ENCODE measurements at places on chromosomes 5 and 9. TPM values are rescaled to one million over a fixed set of nuclear protein-coding genes. Genes with fewer than 3 reads are reported as not detected.
A peak's percentile ranks its signal among the peaks of the same experiment; 100 is the strongest.

Gene PRUNE2
- total RNA-seq, result not detected

Gene KIF4B
- not detected for total RNA-seq

Gene MEIKIN
- not detected for total RNA-seq

Gene KIAA1958
- total RNA-seq, result 5.5 TPM

Gene HAVCR2
- 92.2 TPM for total RNA-seq

Gene MELK
- 1.5 TPM for total RNA-seq

Gene PFN3
- total RNA-seq, result not detected

Gene SNCAIP
- total RNA-seq, result not detected

Gene PAX5
- 2.1 TPM for total RNA-seq

Gene NXNL2
- total RNA-seq, result not detected

Gene FCN2
- not detected for total RNA-seq

Gene PCDHGA6
- total RNA-seq, result 0.75 TPM

DNA sequence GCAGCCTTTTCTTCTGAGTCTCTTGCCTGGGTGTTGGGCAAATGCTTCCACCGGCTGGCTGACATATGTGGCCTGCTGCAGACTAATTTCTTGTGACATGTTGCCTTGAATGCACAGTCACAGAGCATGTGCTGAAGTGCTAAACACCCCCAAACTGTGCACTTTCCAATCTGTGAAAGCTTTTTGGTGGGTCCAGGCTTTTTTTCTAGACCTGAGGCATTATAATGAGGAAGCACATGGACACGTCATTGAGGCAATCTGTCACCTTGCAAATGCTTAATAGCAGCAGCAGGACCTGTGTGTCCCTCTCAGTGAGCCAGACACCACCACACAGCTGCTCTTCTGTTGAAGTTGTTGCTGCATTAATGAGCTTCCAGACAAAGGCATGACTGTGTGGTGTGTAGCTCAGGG lies 274.7 kb downstream of the ELAVL2 start:
- H3K4me3 ChIP-seq, result no peak overlapping the region
- no peaks in the 10 kb centered on the region for H3K27me3 ChIP-seq
- no peaks in the 10 kb centered on the region for H3K36me3 ChIP-seq
- no peak overlapping the region for H3K27ac ChIP-seq
- DNase-seq, result no peak

DNA sequence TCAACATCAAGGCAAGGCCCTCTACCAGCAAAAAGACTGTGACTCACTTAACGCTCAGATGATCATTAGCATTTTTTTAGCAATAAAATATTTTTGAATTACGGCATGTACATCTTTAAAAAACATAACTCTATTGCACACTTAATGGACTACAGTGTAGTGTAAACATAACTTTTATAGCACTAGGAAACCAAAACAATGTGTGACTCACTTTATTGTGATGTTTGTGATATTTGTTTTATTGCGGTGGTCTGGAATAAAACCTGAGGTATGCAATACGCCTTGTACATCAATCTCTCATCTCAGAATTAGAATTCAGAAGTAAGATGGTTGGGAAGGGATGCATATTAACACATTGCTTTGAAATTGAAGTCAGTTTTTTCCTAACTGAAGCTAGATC lies 106.9 kb upstream of the PTCH1 start:
- H3K27ac ChIP-seq, result no peak overlapping the region
- no peak for DNase-seq
- H3K27me3 ChIP-seq, result no peaks in the 10 kb centered on the region
- peaks cover 11% of the 10 kb centered on the region for H3K4me1 ChIP-seq
- H3K4me3 ChIP-seq, result no peak overlapping the region
- H3K36me3 ChIP-seq, result no peaks in the 10 kb centered on the region

GRCh38 chr9:89605465-89606048 lies 745 bp downstream of the GADD45G start:
- no peak overlapping the region for H3K27ac ChIP-seq
- peaks cover 16% of the 10 kb centered on the region for H3K27me3 ChIP-seq
- H3K4me3 ChIP-seq, result peak overlapping the region; percentile 48
- peak; percentile 45 for DNase-seq

DNA sequence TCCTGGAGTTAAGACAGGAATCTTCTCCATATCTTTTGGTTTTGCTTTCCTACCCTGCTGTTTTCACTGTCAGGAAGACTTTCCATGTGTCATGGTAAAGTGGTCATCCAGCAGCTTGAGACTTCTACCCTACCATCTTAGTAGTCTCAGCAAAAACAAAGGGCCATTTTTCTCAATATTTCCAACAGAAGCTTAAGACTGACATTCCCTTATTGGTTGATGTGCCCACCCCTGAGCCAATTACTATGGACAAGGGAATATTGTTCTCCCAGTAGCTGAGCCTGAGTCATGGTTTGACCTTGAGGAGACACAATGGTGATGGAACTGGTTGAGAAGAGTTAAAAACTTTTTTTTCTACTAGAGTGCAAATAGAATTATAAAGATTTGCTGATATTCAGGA lies 105.6 kb downstream of the CSNK1G3 start:
- H3K4me1 ChIP-seq, result no peaks in the 10 kb centered on the region
- no peak overlapping the region for H3K4me3 ChIP-seq
- H3K27me3 ChIP-seq, result no peaks in the 10 kb centered on the region
- H3K36me3 ChIP-seq, result peaks cover 19% of the 10 kb centered on the region
- H3K27ac ChIP-seq, result no peak overlapping the region
- no peak for DNase-seq

DNA sequence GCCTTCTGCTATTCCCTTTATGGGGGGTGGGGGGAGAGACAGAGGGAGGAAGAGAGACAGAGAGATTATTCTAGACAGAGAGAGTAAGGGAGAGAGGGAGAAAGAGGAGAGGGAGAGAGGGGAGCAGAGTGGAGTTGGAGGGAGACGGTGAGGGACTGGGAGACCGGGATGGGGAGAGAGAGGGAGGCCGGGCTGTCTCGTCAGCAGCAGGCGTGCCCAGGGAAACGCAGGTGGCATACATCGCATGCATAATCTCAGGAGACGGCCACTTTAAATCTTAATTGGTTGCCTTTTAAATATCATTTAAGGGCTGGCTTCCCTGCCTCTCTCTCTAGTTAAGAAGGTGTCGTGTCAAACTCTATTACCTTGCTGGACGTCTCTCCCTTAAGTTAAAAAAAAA lies 8.4 kb downstream of the IRX4 start:
- no peak overlapping the region for H3K27ac ChIP-seq
- H3K36me3 ChIP-seq, result no peaks in the 10 kb centered on the region
- DNase-seq, result no peak
- no peak overlapping the region for H3K4me3 ChIP-seq
- peaks cover 23% of the 10 kb centered on the region for H3K27me3 ChIP-seq
- no peaks in the 10 kb centered on the region for H3K4me1 ChIP-seq

- H3K4me1 ChIP-seq, result no peaks in the 10 kb centered on the region
- no peak overlapping the region for H3K27ac ChIP-seq
- no peak for DNase-seq
- H3K27me3 ChIP-seq, result no peaks in the 10 kb centered on the region
- no peak overlapping the region for H3K4me3 ChIP-seq
Measured at GRCh38 chr9:4196886-4197285, 103.0 kb downstream of the GLIS3 start.

GRCh38 chr9:17614903-17615302 lies 36.0 kb downstream of the SH3GL2 start:
- no peaks in the 10 kb centered on the region for H3K4me1 ChIP-seq
- H3K4me3 ChIP-seq, result no peak overlapping the region

GRCh38 chr5:14229181-14229580 lies 86.0 kb downstream of the TRIO start:
- H3K4me3 ChIP-seq, result no peak overlapping the region
- no peaks in the 10 kb centered on the region for H3K4me1 ChIP-seq
- no peaks in the 10 kb centered on the region for H3K27me3 ChIP-seq
- H3K27ac ChIP-seq, result no peak overlapping the region

DNA sequence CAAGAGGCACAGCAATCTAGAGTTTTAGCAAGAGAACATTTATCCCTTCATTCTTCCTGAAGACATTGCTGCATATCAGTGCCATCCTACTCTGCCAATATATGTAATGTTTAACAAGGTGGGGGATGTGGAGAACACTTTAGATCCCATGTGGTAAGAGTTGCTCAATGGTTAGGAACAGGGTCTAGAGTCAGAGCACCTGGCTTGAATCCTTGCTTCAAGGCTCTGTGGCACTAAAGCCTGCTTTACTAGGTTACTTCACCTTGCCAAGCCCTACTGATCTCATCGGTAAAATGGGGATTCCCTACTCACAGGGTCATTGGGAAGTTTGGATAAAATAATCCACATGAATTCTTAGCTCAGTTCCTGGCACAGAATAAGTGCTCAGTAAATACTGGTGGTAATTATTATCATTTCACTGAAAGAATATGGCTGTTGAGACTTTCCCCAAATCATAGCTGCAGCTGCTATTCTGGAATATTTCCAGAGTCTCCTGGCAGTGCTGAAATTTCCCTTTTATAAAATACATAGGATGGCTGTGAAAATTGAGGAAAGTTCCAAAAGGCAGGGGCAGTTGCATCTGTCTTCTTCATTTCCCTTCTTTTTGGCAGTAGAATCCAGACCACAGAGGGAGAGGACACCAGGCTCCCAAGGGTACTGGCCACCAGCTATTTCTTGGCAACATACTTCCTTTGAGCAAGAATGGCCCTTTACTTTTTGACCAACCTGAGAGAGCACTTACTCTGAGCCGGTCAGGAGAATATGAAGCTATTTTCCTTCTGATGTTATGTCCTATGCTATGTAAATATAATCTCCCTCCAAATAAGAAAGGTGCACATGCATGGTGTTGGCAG lies 142.8 kb downstream of the PALM2AKAP2 start:
- no peaks in the 10 kb centered on the region for H3K27me3 ChIP-seq
- peaks cover 7% of the 10 kb centered on the region for H3K4me1 ChIP-seq
- H3K27ac ChIP-seq, result no peak overlapping the region
- no peak for DNase-seq
- H3K4me3 ChIP-seq, result no peak overlapping the region

GRCh38 chr9:122016744-122017143 lies 76.4 kb downstream of the TTLL11 start:
- H3K27ac ChIP-seq, result no peak overlapping the region
- H3K4me3 ChIP-seq, result no peak overlapping the region
- no peaks in the 10 kb centered on the region for H3K27me3 ChIP-seq
- no peaks in the 10 kb centered on the region for H3K4me1 ChIP-seq
- H3K36me3 ChIP-seq, result no peaks in the 10 kb centered on the region

DNA sequence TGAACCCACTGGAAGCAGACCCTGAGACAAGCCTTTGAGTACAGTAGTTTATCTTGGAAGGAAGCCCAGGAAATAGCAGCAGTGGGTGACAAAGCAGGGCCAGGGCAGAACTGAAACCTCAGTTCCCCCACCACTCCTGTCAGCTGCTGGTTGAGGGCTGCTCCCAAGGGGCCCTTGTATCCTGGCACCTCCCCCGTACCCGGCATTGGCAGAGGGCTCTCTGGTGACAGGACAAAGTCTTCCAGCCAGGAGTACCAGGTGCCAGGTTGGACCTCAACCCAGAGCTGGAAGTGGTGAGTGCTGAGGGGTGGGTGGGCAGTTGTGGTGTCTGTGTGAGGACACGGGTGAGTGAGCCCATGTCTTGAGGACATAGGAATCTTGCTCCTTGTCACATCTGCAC lies 123.3 kb downstream of the PHF2 start:
- H3K4me3 ChIP-seq, result no peak overlapping the region
- H3K27ac ChIP-seq, result no peak overlapping the region
- H3K4me1 ChIP-seq, result no peaks in the 10 kb centered on the region
- H3K27me3 ChIP-seq, result no peaks in the 10 kb centered on the region
- DNase-seq, result no peak

- H3K27ac ChIP-seq, result no peak overlapping the region
- H3K4me3 ChIP-seq, result no peak overlapping the region
- no peaks in the 10 kb centered on the region for H3K4me1 ChIP-seq
- H3K36me3 ChIP-seq, result no peaks in the 10 kb centered on the region
Measured at GRCh38 chr9:89786655-89787054, 181.8 kb downstream of the GADD45G start.

DNA sequence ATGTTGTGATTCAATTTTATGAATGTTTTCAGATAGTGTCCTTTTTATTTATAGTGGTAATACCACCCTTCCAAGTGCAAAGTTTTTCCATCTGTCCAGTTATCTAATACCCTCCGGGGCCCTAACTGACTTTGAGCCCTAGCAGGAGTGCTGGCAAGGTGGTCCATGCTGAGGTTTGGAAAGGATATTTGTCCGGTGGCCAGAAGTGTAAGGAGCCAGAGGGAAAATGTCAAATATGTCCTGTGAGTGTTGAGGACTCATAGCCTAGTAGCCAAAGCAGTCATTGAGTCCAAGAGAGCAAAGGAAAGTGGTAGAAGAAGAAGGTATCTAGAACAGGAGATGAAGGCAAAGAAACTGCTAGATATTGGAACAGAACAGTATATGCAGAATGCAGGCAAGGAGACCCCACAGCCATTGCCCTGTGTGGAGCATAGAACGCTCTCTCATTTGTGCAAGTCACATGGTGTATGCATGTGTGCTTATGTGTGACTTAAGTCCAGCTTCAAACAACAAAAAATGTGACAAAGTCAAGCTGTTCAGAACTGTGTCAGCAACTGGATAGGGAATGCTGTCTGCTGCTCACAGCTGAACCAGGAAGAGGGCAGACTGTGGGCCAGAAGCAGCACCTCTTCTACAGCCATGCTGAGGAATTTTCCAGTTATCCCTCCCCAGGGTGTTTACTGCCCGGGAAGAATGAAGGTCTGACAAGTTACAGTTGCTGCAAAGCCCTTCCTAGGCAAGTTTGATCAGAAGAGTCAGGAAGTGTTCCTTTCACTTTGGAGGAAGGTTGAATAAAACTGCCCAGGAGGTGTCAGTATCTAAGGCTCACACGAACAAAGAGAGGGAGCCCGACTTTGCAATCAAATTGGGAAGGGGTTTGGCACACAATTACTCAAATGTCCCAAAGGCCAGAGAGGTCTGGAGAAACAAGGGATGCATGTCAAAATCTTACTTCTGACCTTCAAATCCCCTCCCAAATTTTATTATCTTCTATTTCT lies 463.3 kb upstream of the DMAC1 start:
- H3K27me3 ChIP-seq, result no peaks in the 10 kb centered on the region
- H3K36me3 ChIP-seq, result no peaks in the 10 kb centered on the region
- no peak for DNase-seq
- no peak overlapping the region for H3K27ac ChIP-seq

- no peak overlapping the region for H3K4me3 ChIP-seq
- DNase-seq, result no peak
- H3K4me1 ChIP-seq, result no peaks in the 10 kb centered on the region
- no peaks in the 10 kb centered on the region for H3K36me3 ChIP-seq
- no peaks in the 10 kb centered on the region for H3K27me3 ChIP-seq
- no peak overlapping the region for H3K27ac ChIP-seq
Measured at GRCh38 chr5:34748431-34748830, 90.5 kb upstream of the TTC23L start.

DNA sequence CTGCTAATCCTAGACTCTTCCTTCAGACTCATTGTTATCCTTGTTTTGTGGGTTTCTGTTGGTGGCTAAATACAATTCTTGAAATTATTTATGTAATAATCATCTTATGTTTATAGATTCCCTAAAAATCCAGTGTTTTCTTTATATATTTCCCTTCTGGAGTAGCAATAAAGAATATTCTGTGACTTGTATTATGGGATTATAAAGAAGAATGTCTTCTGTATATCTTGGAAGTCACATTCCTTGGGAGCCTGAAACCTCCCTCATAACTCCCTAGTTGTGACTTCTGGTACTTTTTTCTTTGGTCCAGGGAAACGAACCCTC lies 356.1 kb downstream of the TMEM167A start:
- no peaks in the 10 kb centered on the region for H3K27me3 ChIP-seq
- H3K36me3 ChIP-seq, result no peaks in the 10 kb centered on the region
- H3K4me1 ChIP-seq, result no peaks in the 10 kb centered on the region
- no peak for DNase-seq
- no peak overlapping the region for H3K27ac ChIP-seq
